Esophagus squamous epithelium (tissue), 5 donors: ENCODE measurements at places on chromosomes 3 and 15. TPM values are rescaled to one million over a fixed set of nuclear protein-coding genes. Genes with fewer than 3 reads are reported as not detected.

- no peak overlapping the region for H3K4me3 ChIP-seq
- peak overlapping the region; percentile 89 for H3K27ac ChIP-seq
- H3K4me1 ChIP-seq: peaks cover 51% of the 10 kb centered on the region
- no peaks in the 10 kb centered on the region for H3K27me3 ChIP-seq
- no peak for DNase-seq
Measured at GRCh38 chr15:100723315-100723801, 121.0 kb downstream of the ASB7 start.

CCDC80 gene
- 4.3 TPM for total RNA-seq

GRCh38 chr3:9246189-9246588, 3.3 kb downstream of the SRGAP3 start:
- no peak overlapping the region for H3K4me3 ChIP-seq
- no peak for DNase-seq
- no peaks in the 10 kb centered on the region for H3K27me3 ChIP-seq
- H3K4me1 ChIP-seq: peaks cover 13% of the 10 kb centered on the region
- H3K27ac ChIP-seq: no peak overlapping the region
- H3K36me3 ChIP-seq: no peaks in the 10 kb centered on the region

DNA sequence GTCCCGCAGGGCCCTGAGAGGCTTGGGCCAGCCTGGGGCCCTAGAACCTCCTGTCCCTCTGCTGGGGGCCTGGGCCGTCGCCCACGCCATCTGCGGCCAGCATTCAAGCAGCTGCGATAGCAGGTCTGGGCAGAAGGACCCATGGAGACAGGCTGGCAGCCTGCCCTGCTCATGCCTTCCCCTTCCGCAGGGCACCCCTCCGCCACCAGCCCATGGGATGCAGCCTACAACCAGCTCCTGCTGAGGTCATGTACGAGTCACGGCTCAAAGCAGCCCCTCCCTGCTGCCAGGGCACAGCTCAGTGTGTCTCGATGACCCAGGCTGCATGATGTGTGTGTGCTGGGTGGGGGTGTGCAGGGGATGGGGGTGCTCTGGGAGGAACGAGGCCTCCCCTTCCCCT, 27.8 kb downstream of the DUSP7 start:
- no peak overlapping the region for H3K4me3 ChIP-seq
- no peaks in the 10 kb centered on the region for H3K27me3 ChIP-seq
- H3K36me3 ChIP-seq: no peaks in the 10 kb centered on the region
- H3K4me1 ChIP-seq: peaks cover 5% of the 10 kb centered on the region
- no peak overlapping the region for H3K27ac ChIP-seq
- no peak for DNase-seq

DNA sequence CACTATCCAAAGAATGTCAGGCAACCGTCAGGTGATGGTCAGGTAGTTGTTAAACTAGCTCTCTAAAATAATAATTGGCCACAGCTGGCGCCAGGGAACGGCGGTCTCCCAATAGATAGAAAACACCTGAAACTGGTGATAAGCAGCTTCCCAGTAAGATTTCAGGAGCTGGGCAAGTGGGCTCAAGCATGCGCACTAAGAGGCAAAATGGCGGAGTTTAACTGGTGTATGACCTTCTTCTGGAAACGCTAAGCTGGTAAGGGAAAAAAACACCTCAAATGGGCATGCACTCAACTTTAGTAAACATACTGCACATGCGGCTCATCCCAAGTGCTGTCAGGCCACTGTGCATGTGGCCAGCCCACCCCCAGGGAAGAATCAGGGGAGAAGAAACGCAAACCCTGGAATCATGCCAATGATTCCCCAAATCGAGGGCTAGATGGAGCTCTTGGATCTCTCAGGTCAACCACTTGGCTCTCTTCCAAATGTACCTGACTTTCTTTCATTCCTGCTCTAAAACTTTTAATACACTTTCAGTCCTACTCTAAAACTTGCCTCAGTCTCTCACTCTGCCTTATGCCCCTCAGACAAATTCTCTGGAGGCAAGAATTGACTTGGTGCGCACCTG, 195.0 kb downstream of the ZNF621 start:
- no peak overlapping the region for H3K27ac ChIP-seq
- no peaks in the 10 kb centered on the region for H3K36me3 ChIP-seq
- no peaks in the 10 kb centered on the region for H3K27me3 ChIP-seq

DNA sequence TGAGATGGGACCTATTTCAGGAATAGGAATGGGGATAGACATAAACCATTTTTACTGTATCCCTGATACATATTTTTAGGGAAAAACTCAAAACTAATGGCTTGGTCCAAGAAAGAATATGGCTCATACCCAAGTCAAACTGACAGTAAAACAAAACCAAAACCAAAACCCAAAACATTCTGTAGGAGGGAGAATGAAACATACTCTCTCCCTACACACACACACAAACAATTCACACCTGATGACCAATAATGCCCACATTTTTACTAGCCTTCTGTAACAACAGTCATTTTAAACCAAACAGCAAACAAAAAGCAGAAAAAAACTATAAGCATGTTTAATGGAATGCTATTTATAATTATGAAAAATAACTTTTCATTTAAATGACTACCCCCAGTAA, 74.9 kb downstream of the NBEAL2 start:
- no peaks in the 10 kb centered on the region for H3K4me1 ChIP-seq
- no peak overlapping the region for H3K27ac ChIP-seq
- no peaks in the 10 kb centered on the region for H3K27me3 ChIP-seq
- peaks cover 7% of the 10 kb centered on the region for H3K36me3 ChIP-seq

- peak overlapping the region; percentile 57 for H3K4me3 ChIP-seq
- H3K27me3 ChIP-seq: peaks cover 8% of the 10 kb centered on the region
- H3K36me3 ChIP-seq: no peaks in the 10 kb centered on the region
- peak overlapping the region; percentile 92 for H3K27ac ChIP-seq
- peaks cover 24% of the 10 kb centered on the region for H3K4me1 ChIP-seq
Measured at GRCh38 chr15:39582286-39582976, 1.6 kb downstream of the THBS1 start.

GRCh38 chr3:72604328-72604727, 243.9 kb downstream of the SHQ1 start:
- no peaks in the 10 kb centered on the region for H3K27me3 ChIP-seq
- no peak for DNase-seq
- H3K27ac ChIP-seq: no peak overlapping the region

GRCh38 chr3:171135549-171135948, 109.0 kb upstream of the SLC2A2 start:
- no peak overlapping the region for H3K27ac ChIP-seq
- no peaks in the 10 kb centered on the region for H3K4me1 ChIP-seq
- H3K27me3 ChIP-seq: no peaks in the 10 kb centered on the region
- H3K36me3 ChIP-seq: peaks cover 11% of the 10 kb centered on the region
- no peak for DNase-seq

- H3K4me1 ChIP-seq: no peaks in the 10 kb centered on the region
- no peaks in the 10 kb centered on the region for H3K27me3 ChIP-seq
- H3K4me3 ChIP-seq: no peak overlapping the region
- no peaks in the 10 kb centered on the region for H3K36me3 ChIP-seq
- no peak for DNase-seq
Measured at GRCh38 chr15:70314018-70314354, 216.3 kb upstream of the TLE3 start.
